Amniotic stem cell (primary cell): ENCODE measurements at places on chromosomes 2 and 18.

DNA sequence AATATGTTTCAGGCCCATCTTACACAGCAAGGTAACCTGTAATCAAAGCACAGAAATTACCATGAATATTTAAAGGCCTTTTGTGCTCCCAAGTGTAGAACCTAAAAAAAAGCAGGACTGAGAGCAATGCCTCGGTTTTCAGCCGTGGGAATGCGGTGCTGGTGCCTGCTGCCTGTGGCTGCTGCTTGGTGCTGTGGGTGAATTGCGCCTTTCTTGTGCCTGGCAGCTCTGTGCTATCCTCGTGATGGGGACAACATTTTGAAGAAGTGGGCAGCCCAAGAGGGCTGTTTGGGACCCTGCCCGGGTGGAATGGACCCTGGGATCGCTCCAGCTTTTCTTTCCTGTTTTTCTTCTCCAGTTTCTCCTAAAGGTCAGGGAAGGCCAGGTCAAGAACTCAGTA lies 91.2 kb downstream of the ASAP2 start:
- no peak for DNase-seq

DNA sequence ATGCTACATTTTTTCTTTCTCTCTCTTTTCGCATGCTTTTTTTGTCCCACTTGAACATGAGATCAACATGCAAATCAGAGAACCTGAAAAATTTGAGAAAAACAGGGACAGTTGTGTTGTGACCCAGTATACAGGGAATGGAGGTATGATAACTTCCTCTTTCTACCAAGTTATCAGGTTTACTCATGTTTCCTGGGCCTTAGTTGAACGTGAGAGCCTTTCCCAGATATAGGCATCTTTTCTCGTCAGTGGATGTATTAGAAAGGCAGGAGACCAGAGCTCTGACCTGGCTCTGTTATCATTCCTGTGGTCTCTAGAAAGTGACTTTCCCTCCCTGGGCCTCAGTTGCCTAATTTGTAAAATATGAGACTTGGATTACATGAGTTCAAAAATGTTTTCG lies 30.1 kb upstream of the FAM117B start:
- DNase-seq, result no peak

GRCh38 chr2:127342101-127342500 lies 45.7 kb downstream of the MAP3K2 start:
- no peak for DNase-seq

GRCh38 chr2:67164771-67165522 lies 232.2 kb upstream of the ETAA1 start:
- DNase-seq, result no peak

GRCh38 chr18:23540867-23541266 lies 37.6 kb downstream of the RMC1 start:
- no peak for DNase-seq

GRCh38 chr2:65292461-65293011 lies 64.9 kb downstream of the ACTR2 start:
- no peak for DNase-seq

GRCh38 chr18:37285825-37286224 lies 279.8 kb downstream of the CELF4 start:
- DNase-seq, result no peak

DNA sequence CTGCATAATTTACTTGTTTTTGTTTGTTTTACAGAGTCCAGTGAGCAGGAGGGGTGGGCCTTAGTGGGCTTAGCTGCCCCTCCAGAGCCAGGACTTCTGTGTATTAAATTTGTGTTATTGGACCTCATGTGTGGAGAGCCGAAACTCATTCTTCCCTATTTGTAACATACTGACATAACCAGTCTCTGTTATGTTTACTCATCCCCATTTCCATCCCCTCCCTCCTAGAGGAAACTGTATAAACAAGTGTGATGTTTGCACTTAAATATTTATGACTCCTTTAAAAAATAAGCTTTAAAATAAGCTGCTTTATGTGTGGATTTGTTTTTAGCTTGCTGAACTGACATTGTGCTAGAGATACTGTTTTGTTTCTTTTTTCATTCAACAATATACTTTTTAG lies 13.8 kb downstream of the ZNF512 start:
- DNase-seq, result no peak

- no peak for DNase-seq
These were observed 149.6 kb upstream of the GALNT5 start for GRCh38 chr2:157107877-157108276.

DNA sequence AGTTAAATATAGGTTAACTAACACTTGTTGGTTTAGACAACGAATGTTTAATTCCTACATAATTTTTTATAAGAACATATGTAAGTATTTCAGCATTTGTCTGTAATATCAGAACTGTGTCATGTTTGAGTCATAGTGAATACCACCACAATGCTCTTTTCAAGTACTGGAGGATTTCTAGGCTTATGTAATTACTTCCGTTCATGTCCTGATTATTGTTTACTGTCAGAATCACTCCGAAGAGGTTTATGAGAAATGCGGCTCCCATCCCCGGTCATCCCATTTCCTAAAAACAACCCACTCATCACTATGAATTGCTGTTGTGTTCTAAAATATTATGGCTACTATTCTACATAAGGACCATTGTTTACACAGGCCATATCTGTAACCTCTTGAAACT lies 45.1 kb downstream of the CDH19 start:
- DNase-seq, result no peak
